LNCaP clone FGC (cell line): ENCODE measurements at places on chromosomes 7 and 10.
A peak's percentile ranks its signal among the peaks of the same experiment; 100 is the strongest.

DNA sequence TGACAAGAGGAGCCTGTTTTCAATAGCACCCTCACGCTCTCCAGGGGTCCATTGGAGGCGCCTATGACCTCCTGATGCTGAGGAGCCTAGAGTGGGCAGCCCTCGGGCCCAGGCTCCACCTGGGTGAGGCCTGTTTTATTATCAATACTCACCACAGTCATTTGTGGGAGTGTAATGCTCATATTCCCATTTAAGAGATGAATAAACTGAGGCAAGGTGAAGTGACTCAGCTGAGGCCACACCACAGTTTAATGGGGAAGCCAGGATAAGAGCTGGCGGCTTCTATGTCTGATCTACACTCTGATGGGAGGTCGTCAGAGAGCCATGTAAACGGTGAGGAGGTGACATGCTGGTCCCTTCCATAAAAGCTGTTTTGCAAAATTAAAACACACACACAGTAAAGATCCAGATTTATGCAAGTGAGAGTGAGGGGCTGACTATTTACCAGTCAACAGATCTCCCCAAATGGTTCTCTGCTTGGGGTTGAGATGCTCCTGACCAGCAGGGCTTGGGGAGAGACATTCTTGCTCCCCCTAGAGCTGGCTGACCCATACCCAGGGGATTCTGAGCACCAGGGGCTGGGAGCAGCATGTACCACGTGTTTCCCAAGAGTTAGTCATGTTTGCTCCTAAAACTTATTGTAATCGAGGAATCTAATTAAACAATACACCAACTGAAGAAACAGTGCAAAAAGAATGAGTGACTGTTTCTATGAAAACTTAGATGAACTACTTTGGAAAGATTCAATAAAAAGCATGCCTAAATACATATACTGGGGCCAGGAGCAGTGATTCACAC, 81.0 kb upstream of the INSIG1 start:
- no peak for DNase-seq

DNA sequence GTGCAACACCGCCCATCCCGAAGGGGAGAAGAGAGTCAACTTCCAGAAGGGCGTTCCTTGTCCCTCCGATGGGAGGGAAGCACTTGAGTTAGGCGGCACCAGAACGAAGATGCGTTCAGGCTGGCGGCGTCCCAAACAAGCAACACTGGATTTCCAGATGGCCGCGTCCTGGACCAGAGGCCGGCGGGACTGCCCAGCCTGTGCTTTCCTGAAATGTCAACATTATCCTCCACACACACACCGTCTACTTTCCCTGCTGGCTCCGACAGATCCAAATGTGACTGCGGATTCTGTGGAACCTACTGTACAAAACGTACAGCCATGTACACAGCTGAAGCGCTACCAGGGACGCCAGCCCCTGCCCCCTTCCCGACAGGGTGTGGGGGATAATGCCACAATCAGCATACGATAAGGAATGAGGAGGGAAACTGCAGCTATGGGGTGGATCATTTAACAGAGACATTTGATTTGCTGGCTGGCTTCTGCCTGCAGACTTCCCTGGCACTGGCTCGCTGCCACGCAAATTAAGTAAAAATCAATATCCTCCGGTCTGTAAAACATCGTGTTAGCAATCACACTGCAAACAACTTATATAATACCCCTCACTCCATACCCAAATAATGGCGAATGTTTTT, 82.1 kb downstream of the ZRANB1 start:
- peak; percentile 75 for DNase-seq

GRCh38 chr7:23284871-23285270, 14.3 kb upstream of the MALSU1 start:
- DNase-seq: no peak

DNA sequence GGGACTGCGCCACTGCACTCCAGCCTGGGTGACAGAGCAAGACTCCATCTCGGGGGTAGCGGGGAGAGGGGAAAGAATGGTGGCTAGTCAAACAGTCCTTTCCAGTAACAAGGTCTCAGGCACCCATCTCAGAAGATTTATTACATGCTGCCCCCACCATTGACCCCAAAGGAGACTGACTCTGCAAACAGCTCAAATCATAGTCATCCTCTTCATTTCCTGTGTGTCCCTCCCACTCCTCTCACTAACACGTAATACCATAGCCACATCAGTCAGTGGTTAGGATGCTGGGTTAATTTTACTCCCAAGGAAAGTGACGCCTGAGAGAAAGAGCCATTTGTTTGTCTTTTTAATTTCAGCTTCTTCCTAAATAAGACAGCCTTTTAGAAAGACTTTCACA, 56.6 kb upstream of the BET1 start:
- no peak for DNase-seq

GRCh38 chr7:34523226-34523918, 134.6 kb upstream of the NPSR1 start:
- no peak for DNase-seq

- no peak for DNase-seq
Observed at GRCh38 chr7:33431543-33431942, 302.2 kb downstream of the BBS9 start.

- no peak for DNase-seq
Observed at GRCh38 chr7:50315739-50316671, 11.5 kb downstream of the IKZF1 start.

DNA sequence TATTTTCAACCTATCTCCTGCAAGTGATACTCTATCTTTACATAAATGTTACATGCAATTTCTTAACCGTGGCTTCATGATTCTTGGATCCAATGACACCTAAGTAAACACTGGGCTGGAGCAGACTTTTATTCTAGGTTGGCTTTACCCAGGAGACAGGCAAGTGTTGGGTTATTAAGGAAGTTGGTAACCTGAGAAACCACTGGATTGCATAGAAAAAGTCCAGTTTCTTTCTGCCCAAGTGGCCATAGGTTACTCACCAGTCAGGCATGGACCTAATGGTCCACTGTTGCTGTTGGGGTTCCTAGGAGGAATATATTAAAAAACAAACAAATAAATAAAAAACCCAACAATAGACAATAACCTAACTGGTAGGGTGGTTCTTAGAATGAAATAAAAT, 112.8 kb downstream of the SEMA3D start:
- DNase-seq: no peak
